ENCODE measurements at places on chromosomes 2 and 18.

- H3K36me3 ChIP-seq = no peaks in the 10 kb centered on the region
- H3K27ac ChIP-seq = no peak overlapping the region
- H3K4me1 ChIP-seq = peaks cover 3% of the 10 kb centered on the region
- no peak overlapping the region for H3K4me3 ChIP-seq
- DNase-seq = no peak
These were observed 166.2 kb downstream of the FTCDNL1 start for GRCh38 chr2:199684832-199685231.

GRCh38 chr18:1575084-1575483 lies 670.4 kb downstream of the ADCYAP1 start:
- H3K36me3 ChIP-seq = no peaks in the 10 kb centered on the region
- peaks cover 12% of the 10 kb centered on the region for H3K4me1 ChIP-seq
- DNase-seq = no peak
- H3K27me3 ChIP-seq = no peaks in the 10 kb centered on the region

DNA sequence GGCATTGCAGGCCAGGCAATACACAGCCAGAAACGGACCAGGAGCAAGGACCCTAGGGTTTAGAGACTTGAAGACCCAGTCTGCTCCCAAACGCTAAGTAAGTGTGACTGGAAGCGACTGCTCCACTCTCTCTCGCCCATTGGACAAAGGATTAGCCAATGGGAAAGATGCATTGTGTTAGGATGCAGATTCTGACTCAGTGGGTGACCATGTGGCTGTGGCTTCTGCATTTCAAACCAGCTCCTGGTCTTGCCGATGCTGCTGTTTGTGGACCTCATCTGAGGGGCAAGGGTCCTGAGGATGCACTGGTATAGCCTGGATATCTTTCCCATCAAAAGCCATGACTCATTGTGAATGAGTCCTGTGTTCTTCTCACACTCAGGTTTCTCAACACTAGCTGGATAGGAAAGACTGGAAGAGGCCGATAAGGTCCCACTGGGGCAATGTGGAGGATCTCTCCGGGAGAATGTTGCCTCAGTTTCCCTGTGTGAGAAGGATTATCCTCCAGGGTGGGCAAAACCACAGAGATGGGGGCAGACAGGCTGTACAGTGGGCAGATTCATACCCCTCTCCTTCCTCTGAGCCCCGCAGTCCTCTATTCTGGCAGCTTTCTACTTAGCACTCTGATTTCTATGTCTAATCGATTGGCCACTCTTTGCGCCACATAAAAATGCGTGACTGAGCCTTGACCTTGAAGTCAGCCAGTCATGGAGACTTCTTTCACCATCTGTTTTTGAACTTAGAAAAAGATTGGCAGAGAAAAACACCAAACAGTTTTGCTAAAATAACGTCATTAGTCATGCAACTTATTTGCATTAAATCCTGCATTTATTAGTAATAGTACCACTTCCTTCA lies 257.1 kb downstream of the PRKCE start:
- H3K36me3 ChIP-seq = peaks cover 4% of the 10 kb centered on the region
- peaks cover 25% of the 10 kb centered on the region for H3K4me1 ChIP-seq
- no peaks in the 10 kb centered on the region for H3K27me3 ChIP-seq
- H3K4me3 ChIP-seq = no peak overlapping the region
- H3K27ac ChIP-seq = peak overlapping the region; percentile 75

- no peak for DNase-seq
- no peaks in the 10 kb centered on the region for H3K36me3 ChIP-seq
- no peak overlapping the region for H3K4me3 ChIP-seq
- H3K27me3 ChIP-seq = no peaks in the 10 kb centered on the region
- no peaks in the 10 kb centered on the region for H3K4me1 ChIP-seq
These were observed 261.2 kb downstream of the SUCLG1 start for GRCh38 chr2:84197901-84198300.

DNA sequence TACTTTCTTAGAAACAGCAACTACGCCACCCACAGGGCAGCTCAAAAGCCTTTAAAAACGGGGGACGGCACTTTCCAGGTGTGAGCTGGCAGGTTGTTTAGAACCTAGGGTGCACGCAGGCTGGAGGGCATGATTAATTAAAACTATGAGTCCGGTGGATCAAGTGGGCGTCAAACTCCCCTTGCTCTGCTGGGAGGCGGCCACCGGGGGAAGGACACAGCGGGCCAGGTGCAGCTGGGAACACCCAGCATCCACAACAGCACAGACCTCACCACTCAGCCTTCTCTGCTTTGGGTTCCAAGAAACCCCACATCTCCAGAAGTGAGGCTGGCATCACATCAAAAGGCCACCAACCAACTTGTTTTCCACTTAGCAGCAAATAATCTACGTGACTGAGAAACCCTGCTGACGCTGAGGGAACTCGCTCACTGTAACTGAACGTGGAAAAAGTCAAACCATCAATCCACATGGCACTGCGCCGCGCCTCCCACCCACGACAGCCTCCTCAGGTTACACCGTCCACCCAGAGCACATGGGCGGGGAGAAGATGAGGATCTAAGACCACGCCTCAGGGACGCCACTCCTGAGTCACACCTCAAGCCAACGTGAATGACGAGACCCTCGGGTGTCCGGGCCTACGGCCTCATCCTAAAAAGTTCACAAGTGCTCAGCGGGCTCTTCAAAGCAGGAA lies 118.2 kb downstream of the ZNF516 start:
- peaks cover 3% of the 10 kb centered on the region for H3K36me3 ChIP-seq
- no peak for DNase-seq
- H3K4me3 ChIP-seq = no peak overlapping the region

GRCh38 chr2:219029829-219030165 lies 11.5 kb downstream of the CFAP65 start:
- H3K4me3 ChIP-seq = no peak overlapping the region
- no peaks in the 10 kb centered on the region for H3K4me1 ChIP-seq
- no peaks in the 10 kb centered on the region for H3K36me3 ChIP-seq
- DNase-seq = peak; percentile 71

DNA sequence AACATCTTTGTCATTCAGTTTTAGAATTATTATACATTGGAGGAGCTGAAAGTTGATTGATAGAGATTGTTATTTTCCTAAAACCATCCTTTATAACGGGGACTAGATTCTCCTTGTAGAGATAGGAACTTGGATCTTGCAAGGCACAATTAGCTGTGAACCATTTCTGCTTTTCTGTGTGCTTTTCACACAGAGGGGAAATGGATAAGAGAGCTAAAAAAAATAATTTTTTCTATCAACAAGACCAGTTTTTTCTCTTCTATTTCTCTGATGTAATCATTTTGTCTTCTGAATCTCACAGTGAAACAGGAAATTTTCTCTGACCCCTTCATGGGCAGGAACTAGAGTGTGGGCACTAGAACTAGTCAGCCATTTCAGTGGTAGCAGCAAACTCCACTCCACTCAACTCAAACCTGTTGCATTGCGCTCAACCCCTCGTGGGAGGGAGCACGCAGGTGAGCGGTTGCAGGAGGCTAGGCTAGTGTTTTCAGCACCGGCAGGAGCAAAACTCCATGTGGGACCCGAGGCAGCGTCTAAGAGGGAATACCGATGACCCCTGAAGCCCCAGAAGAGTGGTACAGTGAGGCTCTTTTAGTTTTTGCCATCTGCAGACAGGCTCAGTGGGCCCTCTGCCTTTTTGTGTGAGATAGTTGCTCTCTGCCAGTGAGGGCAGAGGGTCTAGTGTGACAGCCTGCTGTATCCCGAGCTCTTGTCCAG lies 24.0 kb upstream of the SLC39A10 start:
- peak overlapping the region; percentile 32 for H3K27ac ChIP-seq
- no peaks in the 10 kb centered on the region for H3K27me3 ChIP-seq
- peaks cover 11% of the 10 kb centered on the region for H3K4me1 ChIP-seq
- H3K4me3 ChIP-seq = no peak overlapping the region
- H3K36me3 ChIP-seq = peaks cover 4% of the 10 kb centered on the region

DNA sequence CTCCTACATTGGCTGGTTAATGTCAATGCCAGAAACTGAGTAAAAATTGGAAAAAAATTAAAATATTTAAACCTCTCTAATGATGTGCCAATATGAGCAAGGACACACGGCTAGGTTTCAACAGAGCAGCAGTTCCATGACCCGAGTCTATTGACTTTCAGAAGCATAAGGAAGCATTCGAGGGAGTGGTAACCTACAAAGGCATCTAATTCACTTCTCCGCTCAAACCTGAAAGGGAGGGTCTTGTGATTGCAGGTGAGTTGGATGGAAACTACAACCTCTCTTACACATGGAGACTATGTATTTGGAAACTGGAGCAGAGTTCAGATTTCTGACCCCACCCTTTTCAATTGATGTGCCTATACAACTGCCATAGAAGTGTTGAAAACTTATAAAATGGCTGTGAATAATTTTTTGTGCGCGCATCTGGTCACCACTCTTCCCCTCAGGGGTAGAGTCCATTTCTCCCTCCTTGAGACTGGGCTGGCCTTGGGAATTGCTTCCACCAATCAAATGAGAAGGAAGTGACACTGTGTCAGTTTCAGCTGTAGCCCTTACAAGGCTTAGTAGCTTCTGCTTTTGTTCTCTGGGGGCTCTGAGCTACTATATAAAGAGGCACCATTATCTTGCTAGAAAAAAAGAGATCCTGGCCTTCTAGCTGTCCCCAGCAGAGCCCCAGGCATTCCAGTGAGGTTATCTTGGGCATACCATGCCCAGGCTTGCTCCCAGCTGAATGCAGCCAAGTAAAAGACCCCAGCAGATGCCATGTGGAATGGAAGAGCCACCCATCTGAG lies 278.0 kb downstream of the EPHA4 start:
- peaks cover 6% of the 10 kb centered on the region for H3K27me3 ChIP-seq
- no peak overlapping the region for H3K27ac ChIP-seq
- no peak for DNase-seq

DNA sequence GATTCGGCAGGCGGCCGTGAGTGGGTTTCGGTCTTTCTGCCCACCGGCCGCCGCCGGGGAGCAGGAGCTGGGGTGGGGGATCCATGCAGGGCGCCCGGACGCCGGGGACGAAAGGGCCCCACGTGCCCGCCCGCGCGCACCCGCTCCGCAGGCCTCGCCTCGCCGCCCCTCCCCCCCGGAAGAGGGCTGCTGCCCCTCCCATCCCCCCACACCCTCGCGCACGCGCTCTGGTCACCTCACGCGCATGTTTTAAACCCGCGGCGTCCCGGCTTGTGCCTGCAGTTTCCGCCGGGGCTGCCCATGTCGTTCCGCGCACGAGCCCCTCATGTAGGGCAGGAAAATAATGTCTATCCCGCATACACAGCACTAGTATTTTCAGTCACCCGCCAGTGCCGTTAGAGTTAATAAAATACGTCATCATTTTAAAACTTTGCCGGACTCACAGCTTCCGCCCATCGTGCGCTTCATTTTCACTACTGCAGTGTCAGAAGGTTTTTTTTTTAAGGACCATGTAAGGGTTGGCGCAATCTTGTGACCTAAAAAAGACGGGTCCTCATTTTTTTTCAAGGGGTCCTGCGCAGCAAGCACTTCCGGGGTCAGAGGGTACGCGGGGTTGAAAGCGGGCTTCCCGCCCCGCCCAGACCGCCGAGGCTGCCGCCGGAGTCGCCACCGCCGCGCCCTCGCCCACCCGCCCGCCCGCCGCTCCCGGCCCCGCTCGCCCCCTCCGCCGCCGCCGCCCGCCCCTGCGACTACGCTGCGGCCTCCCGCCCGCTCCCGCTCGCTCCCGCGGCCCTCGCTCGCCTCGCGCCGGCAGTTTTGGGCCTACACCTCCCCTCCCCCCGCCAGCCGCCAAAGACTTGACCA lies at the start of gene PCBP1:
Gene PCBP1 (plus strand): TSS at position 640 of the 864 bp plus-strand sequence. CDS start 267 bp downstream, outside the sequence.
- H3K27me3 ChIP-seq = no peaks in the 10 kb centered on the region
- H3K27ac ChIP-seq = peak within 1 kb of the TSS; percentile 100
- DNase-seq = peak; percentile 98
- H3K36me3 ChIP-seq = peaks cover 29% of the 10 kb centered on the region
- peaks cover 52% of the 10 kb centered on the region for H3K4me1 ChIP-seq
- peak within 1 kb of the TSS; percentile 93 for H3K4me3 ChIP-seq

- no peaks in the 10 kb centered on the region for H3K36me3 ChIP-seq
- H3K4me3 ChIP-seq = no peak overlapping the region
- no peak overlapping the region for H3K27ac ChIP-seq
These were observed 175.1 kb downstream of the ACKR3 start for GRCh38 chr2:236744716-236745115.

DNA sequence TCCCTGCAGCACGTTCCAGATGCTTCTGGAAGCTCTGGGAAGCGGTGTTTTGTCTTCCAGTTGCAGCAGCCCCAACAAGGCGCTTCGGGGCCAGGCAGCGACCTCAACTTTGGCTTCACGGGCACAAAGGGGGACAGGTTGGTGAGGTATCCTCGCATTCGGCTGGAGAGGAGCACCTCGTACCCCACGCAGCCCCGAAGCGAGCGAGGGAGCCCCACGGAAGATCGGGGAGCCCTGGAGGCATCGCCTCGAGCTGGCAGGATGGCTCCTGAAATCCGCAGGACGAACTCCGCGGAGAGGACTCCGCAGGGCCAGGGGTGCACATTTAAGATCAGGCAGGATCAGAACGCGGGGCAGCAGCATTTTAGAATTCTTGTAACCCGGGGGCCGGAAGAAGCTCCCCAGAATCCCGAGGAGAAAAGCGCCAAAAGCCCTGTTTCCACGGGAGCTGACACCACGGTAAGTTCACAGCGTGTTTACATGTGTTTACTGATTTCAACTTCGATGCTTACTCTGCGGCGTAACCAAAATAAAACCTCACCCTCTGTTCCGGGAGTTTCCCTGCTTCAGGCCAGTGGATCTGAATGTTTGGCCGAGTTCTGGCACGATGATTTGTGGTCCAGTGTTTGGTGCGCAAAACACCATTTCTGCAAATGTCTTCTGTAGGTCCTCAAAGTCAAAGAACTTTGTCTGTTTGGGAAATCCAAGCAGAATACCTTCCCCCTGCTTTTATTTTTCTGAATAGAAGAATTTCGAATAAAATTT lies 212.5 kb downstream of the NEDD4L start:
- no peaks in the 10 kb centered on the region for H3K27me3 ChIP-seq
- no peak overlapping the region for H3K4me3 ChIP-seq
- no peak overlapping the region for H3K27ac ChIP-seq
- peaks cover 10% of the 10 kb centered on the region for H3K36me3 ChIP-seq
- DNase-seq = no peak

DNA sequence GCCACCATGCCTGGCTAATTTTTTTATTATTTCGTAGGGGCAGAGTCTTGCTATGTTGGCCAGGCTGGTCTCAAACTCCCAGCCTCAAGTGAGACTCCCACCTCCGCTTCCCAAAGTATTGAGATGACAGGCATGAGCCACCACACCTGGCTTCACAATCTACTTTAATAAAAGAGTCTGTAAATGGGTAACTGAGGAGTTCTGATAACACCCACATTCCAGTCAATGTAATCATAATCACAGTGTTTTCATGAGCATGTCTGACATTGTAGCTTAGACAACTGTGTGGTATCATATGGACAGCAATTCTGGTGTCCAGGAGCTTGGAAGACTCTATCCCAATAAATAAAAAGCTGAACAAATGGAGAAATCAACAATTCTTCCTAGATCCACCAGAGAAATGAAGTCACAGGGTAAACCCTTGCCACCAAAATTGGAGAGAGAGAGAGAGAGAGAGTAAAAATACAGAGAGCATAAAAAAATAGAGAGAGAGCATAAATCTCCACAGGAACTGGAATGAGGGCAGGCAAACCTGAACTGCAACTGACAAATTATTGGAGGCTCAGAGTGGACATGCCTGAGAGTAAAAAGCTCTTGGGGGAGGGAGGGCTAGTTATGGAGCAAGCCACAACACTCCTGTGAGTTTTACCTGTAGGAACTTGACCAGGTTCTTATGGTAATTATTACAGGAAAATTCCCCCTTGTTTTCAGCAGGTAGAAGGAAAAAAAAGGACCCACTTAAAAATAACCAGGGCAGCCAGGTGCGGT lies 12.4 kb upstream of the NBEAL1 start:
- H3K4me3 ChIP-seq = no peak overlapping the region
- H3K27ac ChIP-seq = no peak overlapping the region
- peaks cover 4% of the 10 kb centered on the region for H3K27me3 ChIP-seq
- no peaks in the 10 kb centered on the region for H3K36me3 ChIP-seq

Measured in memory B cell (primary cell).